ENCODE measurements at places on chromosomes 16 and 17. TPM values are rescaled to one million over a fixed set of nuclear protein-coding genes. Genes with fewer than 3 reads are reported as not detected.

Gene TPSD1
- polyA plus RNA-seq, result 0.06 TPM

Gene TMED6
- 3.6 TPM for polyA plus RNA-seq

Gene SNAI3
- polyA plus RNA-seq, result 1.1 TPM

GRCh38 chr16:16045296-16045695 is 95.9 kb downstream of the ABCC1 start:
- H3K4me1 ChIP-seq, result no peaks in the 10 kb centered on the region
- peaks cover 21% of the 10 kb centered on the region for H3K36me3 ChIP-seq
- DNase-seq, result no peak
- H3K4me3 ChIP-seq, result no peak overlapping the region
- no peak overlapping the region for H3K27ac ChIP-seq

- no peak overlapping the region for H3K4me3 ChIP-seq
- H3K36me3 ChIP-seq, result no peaks in the 10 kb centered on the region
- no peak overlapping the region for H3K27ac ChIP-seq
Measured at GRCh38 chr16:78571898-78572358, 472.5 kb downstream of the WWOX start.

- DNase-seq, result peak; percentile 34
- peak overlapping the region; percentile 66 for H3K4me3 ChIP-seq
- peaks cover 18% of the 10 kb centered on the region for H3K36me3 ChIP-seq
- H3K27ac ChIP-seq, result peak overlapping the region; percentile 94
Measured at GRCh38 chr16:4612977-4613635, 1.6 kb downstream of the UBALD1 start.

DNA sequence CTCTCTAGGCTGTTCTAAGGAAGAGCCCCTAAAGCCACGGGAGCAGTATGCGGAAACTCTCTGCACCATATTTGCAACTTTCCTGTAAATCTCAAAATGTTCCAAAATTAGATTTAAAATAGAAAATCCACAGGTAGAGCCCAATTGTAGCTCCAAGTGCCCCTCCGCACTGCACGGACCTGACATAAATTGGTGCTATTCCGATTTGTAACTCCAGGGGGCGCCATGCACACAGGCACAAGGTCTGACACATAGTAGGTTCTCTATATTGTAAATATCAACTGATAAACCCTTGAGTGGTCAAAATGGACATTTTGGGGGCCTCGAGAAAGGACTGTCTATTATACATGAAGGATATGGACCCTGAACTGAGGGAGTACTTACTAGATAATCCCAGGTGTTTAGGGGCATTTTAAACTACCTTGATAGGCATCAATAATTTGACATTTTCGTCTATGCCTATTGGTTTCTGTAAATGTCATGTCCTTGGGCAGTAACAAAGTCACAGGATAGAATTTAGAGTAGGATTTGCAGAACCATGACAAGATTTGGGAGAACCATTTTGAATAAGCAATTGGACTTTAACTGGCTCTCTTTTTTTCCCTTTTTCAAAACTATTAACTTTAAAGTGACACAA is 36.6 kb upstream of the TMEM132E start:
- DNase-seq, result no peak
- no peak overlapping the region for H3K4me3 ChIP-seq
- H3K27me3 ChIP-seq, result peaks cover 23% of the 10 kb centered on the region
- no peak overlapping the region for H3K27ac ChIP-seq

DNA sequence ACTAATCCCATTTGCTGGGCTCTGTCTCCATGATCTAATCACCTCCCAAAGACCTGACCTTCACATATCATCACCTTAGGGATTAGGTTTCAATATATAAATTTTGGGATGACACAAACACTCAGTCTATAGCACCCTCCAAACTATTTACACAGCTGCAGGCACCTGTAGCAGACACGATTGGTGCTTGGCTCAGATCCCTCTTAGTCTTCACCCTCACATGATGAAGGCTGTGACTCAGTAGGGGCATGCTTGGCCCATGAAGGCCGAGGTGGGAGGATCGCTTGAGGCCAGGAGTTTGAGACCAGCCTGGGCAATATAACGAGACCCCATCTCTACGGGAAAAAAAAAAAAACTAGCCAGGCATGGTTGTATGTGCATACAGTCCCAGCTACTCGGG is 73.5 kb downstream of the HS3ST2 start:
- H3K36me3 ChIP-seq, result no peaks in the 10 kb centered on the region
- no peaks in the 10 kb centered on the region for H3K27me3 ChIP-seq
- H3K4me1 ChIP-seq, result no peaks in the 10 kb centered on the region

DNA sequence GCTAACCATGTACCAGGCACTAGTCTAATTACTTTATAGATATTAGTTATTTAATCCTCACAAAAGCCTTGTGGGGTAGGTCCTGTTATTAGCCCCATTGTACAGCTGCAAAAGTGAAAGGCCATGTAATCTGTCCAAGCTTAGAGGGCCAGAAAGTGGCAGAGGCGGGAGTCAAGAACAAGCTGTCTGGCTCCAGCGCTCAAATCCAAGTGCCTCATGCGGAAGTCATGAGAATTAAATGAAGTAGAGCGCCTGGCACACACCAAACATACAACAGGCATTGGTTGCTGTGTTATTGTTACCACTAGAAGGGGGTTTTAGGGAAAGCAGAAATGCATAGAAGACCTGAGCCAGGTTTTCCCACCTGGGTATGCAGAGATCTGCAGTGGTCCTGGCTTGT is 1.2 kb downstream of the AQP8 start:
- no peaks in the 10 kb centered on the region for H3K27me3 ChIP-seq
- H3K4me3 ChIP-seq, result no peak overlapping the region
- no peaks in the 10 kb centered on the region for H3K36me3 ChIP-seq
- no peak for DNase-seq
- H3K4me1 ChIP-seq, result peaks cover 13% of the 10 kb centered on the region
- H3K27ac ChIP-seq, result no peak overlapping the region

DNA sequence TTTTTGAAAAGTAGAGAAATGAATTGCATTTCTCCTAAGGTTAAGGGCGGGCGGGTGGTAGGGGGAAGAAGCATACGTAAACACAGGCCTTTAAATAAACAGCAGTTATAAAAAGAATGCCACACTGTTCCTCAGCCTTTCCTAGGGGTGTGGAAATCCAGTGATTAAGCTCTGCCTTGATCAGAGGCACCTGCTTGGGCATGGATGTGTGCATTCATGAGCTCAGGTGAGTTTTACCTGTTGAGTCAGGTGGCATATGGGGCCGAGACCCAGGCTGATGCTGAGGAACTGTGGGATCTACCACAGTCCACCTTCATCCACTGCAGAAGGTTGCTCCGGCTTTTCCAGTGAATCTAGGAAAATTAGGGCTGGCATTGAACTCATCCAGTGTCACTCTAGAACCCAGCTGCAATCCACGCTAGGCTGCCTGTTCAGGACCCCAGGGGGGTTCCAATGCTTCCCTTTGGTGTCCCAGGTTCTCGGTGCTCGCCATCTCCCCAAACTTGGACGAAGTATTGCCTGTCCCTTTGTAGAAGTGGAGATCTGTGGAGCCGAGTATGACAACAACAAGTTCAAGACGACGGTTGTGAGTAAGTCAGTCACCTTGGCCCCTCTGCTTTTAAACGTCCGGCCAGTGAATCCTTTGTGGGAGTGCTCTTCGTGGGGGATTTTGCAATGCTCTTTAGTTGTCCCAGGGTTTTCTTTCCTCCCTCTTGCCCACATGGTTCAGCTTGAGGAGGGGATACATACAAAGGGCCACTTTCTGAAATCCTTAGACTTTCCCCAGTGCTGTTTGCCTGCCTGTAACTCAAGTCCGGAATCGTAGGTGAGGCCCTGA is 72.7 kb downstream of the SDR42E1 start:
- no peaks in the 10 kb centered on the region for H3K4me1 ChIP-seq
- H3K27me3 ChIP-seq, result no peaks in the 10 kb centered on the region
- DNase-seq, result no peak

DNA sequence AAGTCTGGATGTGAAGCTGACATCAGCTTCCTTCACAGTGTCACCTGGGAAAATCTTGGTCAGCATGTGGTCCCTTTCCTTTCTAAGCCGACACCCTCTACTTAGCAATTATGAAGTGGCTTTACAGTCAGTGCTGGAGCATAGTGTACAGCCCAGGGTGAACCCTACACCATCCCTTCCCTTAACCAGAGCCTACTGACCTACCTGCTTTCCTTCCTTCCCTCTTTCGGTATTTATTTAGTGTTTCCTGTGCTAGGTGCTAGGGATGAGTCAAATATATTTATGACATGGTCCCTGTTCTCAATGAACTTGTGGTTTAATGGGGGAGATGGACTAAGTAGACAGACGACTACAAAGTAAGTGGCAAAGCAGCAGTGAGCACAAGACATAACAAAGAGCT is 77.5 kb downstream of the CDK5R1 start:
- no peaks in the 10 kb centered on the region for H3K4me1 ChIP-seq
- H3K27ac ChIP-seq, result no peak overlapping the region
- no peak overlapping the region for H3K4me3 ChIP-seq
- peaks cover 8% of the 10 kb centered on the region for H3K36me3 ChIP-seq
- no peaks in the 10 kb centered on the region for H3K27me3 ChIP-seq

DNA sequence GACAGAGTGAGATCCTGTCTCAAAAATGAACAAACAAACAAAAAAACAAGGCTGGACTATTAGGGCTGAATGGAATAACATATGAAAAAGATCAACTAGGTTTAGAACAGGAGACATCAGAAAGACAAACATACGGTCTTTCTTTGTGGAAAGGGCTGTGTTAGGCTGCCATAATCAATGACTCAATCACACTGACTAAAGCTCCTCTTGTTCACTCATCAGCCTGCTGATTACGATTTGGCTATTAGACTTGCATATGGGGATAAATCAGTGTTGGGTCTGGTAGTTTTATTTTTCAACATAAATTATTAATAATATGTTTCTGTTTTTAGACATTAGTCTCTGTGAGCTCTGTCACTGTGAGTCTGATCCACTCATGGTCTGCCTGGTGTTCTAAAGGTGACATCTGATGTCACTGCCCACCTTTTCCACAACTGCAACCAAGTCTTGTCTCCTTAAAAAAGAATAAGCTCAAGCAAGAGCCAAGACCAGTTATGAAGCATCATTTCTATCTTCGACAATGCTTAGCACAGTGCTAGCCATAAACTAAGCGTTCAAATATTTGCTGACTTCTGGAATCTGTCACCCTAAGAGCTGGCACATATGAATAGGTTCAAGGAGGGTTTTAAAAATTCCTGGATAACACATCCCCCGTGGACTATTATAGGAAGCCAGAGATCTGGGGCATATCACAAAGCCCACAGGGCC is 10.2 kb downstream of the CFAP20 start:
- H3K27ac ChIP-seq, result peak overlapping the region; percentile 16
- H3K4me3 ChIP-seq, result no peak overlapping the region
- peaks cover 26% of the 10 kb centered on the region for H3K4me1 ChIP-seq
- H3K36me3 ChIP-seq, result peaks cover 23% of the 10 kb centered on the region
- no peak for DNase-seq
- no peaks in the 10 kb centered on the region for H3K27me3 ChIP-seq

- H3K27ac ChIP-seq, result no peak overlapping the region
- no peak overlapping the region for H3K4me3 ChIP-seq
- no peaks in the 10 kb centered on the region for H3K27me3 ChIP-seq
- DNase-seq, result no peak
- no peaks in the 10 kb centered on the region for H3K4me1 ChIP-seq
Measured at GRCh38 chr16:6193718-6194117, 1096.1 kb upstream of the EEF2KMT start.

GRCh38 chr17:74566132-74566753 is 1.1 kb downstream of the CD300H start:
- H3K36me3 ChIP-seq, result no peaks in the 10 kb centered on the region
- H3K4me1 ChIP-seq, result no peaks in the 10 kb centered on the region
- H3K27ac ChIP-seq, result no peak overlapping the region
- H3K4me3 ChIP-seq, result no peak overlapping the region

DNA sequence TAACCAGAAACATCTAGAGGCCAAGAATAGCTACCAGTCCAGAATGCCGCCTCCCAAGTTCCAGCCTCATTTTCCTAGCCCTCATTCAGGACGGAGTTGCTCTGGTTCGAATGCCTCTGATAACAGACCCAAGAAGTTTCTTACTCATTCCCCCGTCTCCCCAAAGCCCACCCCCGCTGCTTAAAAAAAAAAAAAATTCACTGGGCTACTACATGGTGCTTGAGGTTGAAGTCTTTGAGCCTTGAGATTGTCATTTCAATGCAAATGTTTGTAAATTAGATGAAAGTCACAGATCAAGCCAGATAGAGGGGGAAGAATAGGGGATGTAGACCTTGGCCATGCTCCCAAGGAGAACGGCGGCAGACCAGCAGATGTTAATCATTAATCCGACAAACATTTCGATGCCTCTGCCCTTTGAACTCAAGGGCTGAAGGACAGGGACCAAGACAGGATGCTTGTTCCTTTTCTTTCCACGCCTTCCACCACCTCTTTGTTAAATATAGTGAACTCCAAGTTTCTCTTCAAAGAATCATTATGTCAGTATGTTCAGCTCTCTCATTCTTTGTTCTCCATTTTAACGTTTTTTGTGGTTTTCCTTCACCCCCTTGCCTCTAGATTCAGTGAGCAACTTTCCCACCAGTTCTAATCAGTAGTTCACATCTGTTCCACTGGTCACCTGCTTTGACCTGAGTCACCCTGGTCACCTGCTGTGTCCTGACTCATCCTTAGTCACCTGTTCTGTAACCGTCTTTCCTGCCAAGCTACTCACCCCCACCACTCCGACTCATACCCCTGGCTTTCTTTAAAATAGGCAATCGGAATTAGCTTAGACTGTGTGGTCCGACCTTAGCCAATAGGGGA is 190.3 kb downstream of the CPPED1 start:
- H3K27ac ChIP-seq, result peak overlapping the region; percentile 80
- H3K27me3 ChIP-seq, result no peaks in the 10 kb centered on the region
- no peaks in the 10 kb centered on the region for H3K36me3 ChIP-seq

- H3K4me3 ChIP-seq, result no peak overlapping the region
- DNase-seq, result no peak
- H3K36me3 ChIP-seq, result no peaks in the 10 kb centered on the region
- H3K27me3 ChIP-seq, result no peaks in the 10 kb centered on the region
Measured at GRCh38 chr17:38435795-38436194, 7.5 kb downstream of the ARHGAP23 start.

DNA sequence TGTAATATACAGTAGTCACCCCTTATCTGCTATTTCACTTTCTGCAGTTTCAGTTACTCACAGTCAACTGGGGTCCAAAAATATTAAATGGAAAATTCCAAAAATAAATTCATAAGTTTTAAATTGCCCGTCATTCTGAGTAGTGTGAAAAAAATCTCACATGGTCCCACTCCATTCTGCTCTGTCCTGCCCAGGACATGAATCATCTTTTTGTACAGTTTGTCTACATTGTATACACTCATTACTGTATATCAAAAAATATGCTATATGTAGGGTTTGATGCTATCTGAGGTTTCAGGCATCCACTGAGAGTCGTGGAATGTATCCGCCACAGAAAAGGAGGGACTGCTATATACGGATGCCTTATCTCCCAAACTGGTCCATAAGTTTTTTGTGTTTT is 16.0 kb upstream of the APPBP2 start:
- no peak overlapping the region for H3K4me3 ChIP-seq
- H3K27me3 ChIP-seq, result no peaks in the 10 kb centered on the region
- DNase-seq, result no peak
- no peaks in the 10 kb centered on the region for H3K36me3 ChIP-seq
- no peak overlapping the region for H3K27ac ChIP-seq
- H3K4me1 ChIP-seq, result no peaks in the 10 kb centered on the region

DNA sequence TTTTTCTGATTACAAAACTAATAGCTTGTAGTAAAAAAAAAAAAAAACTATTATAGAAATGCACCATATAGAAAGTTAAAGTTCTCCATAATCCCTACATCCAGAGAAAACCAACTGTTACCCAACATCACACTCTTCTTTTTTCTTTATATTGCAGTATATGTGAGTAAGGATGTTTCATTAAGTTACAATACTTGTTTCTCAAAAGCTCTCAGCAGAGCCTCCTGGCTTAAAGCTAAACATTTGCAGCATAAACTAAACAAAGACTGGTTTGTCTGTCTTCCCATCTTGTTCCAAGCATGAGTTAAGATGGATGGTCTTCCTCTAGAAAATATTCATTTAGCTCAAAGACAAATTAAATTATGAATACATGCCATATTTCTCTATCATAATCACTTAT is 25.2 kb downstream of the GRB2 start:
- no peak for DNase-seq
- peaks cover 5% of the 10 kb centered on the region for H3K36me3 ChIP-seq
- H3K4me1 ChIP-seq, result peaks cover 18% of the 10 kb centered on the region
- H3K27ac ChIP-seq, result no peak overlapping the region
- no peak overlapping the region for H3K4me3 ChIP-seq
